Stimulated activated CD8-positive, alpha-beta memory T cell treated with anti-CD3 and anti-CD28 coated beads, Interleukin-15, amount 100 ng/mL, for 24 hours (primary cell): ENCODE measurements at places on chromosomes 5 and 9.

DNA sequence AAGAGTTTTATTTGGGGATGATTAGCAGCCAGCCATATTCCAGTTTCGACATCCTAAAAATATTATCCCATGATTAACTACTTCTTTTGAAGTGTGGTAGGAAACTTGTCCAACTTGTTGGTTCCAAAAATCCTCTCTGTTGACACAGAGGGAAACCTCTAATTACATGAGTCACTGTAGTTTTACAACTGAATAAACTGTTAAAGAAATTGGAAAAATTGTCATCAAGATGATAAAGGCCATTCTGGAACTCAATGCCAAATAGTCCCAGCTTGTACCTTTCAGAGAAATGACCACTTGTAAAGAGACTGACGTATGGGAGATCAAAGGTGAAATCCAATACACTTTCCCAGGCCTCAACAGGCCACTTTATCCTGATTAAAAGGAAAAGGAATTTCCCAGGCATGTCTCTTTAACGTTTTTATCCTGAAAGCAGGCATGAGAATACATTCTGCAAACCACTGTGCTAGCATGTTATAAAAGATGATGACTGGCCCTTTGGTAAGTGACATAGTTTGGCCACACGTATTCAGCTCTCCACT, 261.6 kb downstream of the GLIS3 start:
- no peak for DNase-seq

DNA sequence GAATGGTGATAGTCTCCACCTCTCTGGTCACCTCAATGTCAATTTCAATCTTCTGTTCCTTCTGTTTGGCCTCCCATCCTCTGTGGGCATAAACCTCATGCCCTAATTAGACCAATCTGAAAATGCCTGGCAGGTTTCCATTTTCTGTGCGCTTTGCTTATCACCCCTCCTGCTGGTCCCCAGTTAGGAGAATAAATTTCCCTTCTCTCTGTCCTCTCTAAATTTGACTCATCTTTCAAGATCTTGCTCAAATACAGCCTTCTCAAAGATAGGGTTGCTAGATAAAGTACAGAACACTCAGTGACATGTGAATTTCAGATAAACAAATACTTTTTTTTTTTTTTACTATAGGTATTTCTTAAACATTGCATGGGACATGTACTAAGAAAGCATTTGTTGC, 69.4 kb upstream of the CD180 start:
- DNase-seq = no peak

GRCh38 chr5:34597034-34598027, 58.8 kb upstream of the RAI14 start:
- no peak for DNase-seq

DNA sequence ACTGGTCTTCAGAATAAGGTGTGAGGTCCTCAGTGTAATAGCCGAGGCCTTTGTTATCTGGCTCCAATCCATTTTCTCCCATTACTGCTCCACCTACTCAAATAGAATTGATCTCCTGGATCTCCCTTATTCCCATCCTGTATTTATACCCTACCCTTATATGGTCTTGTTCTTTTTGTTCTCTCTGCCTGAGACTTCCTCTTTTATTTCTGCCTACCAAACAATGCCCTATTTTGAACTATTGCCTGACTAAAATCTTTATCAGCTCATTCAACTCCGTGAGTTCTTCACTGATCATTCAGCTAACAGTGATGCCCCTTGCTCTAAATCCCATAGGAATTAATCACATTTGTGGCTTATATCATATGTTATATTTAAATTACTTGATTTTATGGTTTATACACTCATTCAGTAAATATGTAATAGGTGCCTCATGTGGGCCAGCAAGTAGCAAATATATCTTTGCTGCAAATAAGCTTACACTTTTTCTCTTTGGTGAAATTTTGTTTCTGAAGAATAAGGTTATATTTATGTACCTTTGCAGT, 417.5 kb upstream of the MEF2C start:
- DNase-seq = no peak

GRCh38 chr9:108666240-108666784, 189.5 kb downstream of the ACTL7B start:
- DNase-seq = no peak

- no peak for DNase-seq
Observed at GRCh38 chr5:41414598-41414997, 95.8 kb downstream of the PLCXD3 start.

DNA sequence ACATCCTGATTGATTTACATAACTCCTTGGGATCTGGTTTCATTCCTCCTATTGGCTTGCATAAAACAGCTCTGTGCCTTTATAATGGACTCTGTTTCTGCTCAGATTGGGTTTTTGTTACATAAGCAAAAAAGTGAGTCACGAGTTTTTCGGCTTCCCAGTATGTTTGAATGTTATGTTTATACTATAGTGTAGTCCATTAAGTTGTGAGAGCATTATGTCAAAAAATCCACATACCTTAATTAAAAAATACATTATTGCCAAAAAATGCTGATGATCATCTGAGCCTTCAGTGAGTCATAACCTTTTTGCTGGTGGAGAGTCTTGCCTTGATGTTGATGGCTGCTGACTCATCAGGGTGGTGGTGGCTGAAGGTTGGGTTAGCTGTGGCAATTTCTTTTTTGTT, 144.6 kb downstream of the CCDC171 start:
- no peak for DNase-seq

- DNase-seq = no peak
Observed at GRCh38 chr9:127207734-127208410, 56.7 kb upstream of the GARNL3 start.

GRCh38 chr5:88279584-88279983, 10.9 kb upstream of the TMEM161B start:
- no peak for DNase-seq

DNA sequence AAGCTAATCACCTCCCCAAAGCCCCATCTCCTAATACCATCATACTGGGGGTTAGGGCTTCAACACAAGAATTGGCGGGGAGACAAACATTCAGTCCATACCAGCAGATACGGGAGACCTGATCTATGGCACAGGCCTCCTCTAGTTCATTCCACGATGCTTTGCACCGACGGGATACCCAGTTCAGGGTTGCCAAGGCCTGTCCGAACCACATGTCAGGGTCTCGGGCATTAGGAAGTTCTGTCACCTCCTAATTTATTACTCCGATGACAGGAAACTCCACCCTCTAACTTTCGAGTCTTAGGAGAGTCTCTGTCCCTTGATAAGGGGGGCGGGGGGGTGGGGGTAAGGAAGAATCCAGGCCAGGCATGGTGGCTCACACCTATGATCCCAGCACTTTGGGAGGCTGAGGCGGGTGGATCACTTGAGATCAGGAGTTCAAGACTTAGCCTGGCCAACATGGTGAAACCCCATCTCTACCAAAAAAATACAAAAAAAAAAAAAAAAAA, 23.8 kb upstream of the ANKRD33B start:
- no peak for DNase-seq

DNA sequence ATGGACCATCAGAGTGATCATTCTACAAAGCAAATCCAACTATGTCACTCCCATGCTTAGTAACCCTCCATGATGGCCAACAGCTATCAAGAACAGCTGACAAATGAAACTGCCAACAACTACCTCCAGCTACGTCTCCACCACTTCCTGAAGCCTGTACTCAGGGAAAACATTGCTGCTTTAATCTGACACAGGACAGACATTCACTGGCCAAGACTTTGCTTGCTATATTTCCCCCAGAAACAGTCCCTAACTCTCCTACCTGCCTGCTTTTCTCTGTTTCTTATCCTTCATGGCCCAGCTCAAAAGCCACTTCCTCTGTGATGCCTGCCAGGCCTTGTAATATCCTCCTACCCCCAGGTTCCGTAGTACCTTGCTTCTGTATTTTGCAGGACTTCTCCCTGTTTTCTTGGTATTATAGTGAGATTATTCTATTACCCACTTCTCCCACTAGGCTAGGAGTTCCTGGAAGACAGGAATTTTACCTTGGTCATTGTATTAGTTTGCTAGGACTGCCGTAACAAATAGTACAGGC, 14.7 kb upstream of the RAB14 start:
- DNase-seq = no peak

GRCh38 chr9:135865531-135865930, 41.8 kb downstream of the CAMSAP1 start:
- DNase-seq = no peak

DNA sequence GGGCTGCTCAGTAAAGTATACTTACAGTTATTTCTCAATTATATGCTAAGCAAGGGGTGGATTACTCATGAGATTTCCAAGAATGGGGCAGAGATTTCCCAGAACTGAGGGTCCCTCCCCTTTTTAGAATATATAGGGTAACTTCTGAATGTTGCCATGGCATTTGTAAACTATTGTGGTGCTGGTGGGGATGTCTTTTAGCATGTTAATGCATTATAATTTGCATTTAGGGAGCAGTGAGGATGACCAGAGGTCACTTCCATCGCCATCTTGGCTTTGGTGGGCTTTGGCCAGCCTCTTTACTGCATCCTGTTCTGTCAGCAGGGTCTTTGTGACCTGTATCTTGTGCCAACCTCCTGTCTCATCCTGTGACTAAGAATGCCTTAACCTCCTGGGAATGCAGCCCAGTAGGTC, 35.5 kb downstream of the TTC1 start:
- DNase-seq = no peak

DNA sequence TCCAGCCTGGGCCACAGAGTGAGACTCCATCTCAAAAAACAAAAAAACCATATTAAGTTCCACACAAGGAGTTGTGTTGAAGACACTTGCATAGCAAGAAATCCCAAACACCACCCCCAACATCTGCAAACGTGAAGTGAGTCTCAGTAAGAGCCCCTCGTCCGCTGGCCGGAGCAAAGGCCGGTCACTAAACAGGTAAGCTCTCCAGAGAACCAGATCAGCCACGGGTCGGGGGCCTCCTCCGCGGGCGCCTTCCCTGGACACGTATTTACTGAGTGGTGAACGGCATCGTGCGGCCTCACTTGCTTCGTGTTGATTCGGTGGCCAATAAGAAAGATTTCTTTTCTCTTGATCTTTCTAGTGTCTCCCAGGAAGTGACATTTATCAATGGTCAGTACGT, 93.6 kb downstream of the MRPL36 start:
- no peak for DNase-seq

- no peak for DNase-seq
Observed at GRCh38 chr9:6054280-6055099, 39.1 kb upstream of the RANBP6 start.

- no peak for DNase-seq
Observed at GRCh38 chr5:63245271-63245670, 666.7 kb downstream of the LRRC70 start.

DNA sequence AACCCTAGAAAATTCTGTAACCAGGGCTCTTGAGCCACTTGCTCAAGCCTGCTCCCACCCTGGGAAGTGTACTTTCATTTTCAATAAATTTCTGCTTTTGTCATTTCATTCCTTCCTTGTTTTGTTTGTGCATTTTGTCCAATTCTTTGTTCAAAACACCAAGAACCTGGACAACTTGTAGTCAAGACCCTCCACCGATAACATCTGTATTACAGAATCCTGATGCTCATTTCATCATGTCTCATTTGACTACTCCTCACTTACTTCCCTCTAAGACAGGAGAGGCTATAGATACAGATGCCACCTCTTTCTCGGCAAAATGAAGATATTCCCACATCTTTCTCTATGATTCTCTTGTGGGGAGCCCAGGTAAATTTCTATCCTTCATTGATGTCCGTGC, 183.5 kb downstream of the TMEM232 start:
- DNase-seq = no peak

DNA sequence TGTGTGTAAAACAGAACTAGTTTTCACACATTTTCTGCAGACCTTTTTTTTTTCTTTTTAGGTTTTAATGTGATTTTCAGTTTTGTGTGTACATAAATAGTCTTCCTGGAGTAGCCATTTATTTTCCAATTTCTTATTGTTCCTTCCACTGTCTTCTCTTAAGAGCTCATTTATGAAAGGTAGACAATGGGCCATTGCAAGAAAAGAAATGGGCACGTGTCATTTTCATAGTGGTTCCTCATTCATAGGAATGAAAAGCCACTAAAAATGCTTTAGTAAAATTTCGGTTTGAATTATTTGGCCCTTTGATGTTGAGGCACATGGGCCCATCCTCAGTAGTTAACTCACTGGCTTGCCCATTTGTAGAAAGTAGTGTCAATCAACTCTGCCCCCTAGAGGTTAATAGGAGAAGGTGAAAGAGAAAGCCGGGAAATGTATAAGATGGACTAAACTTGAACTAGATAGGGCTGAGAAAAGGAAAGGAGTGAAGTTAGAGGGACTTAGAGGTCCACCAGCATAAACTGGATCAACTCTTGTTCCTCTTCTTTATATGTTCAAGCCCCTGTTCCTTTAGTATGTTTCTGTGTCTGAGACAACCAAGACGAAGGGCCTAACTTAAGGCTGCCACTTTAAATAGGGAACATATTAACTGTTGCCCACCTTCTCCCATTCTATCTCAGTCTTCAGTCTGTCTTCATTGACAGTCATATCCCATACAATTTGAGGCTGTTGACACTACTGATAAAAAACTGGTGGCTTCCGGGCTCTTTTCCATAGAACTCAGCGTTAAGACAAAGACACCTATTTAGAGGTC, 72.6 kb downstream of the SMARCA2 start:
- no peak for DNase-seq

GRCh38 chr5:31733371-31733770, 94.4 kb downstream of the PDZD2 start:
- DNase-seq = no peak

GRCh38 chr9:14303521-14303920, 10.4 kb downstream of the NFIB start:
- DNase-seq = no peak

- no peak for DNase-seq
Observed at GRCh38 chr5:67552773-67553172, 356.2 kb upstream of the CD180 start.

GRCh38 chr9:104091708-104092107, 2.4 kb upstream of the SMC2 start:
- no peak for DNase-seq

- DNase-seq = no peak
Observed at GRCh38 chr9:111752455-111752854, 42.3 kb downstream of the SHOC1 start.
